Gastrocnemius medialis (tissue), 4 donors: ENCODE measurements at places on chromosomes 3 and 15. TPM values are rescaled to one million over a fixed set of nuclear protein-coding genes. Genes with fewer than 3 reads are reported as not detected.

Gene GRAMD1C
- total RNA-seq: 0.95 TPM

DNA sequence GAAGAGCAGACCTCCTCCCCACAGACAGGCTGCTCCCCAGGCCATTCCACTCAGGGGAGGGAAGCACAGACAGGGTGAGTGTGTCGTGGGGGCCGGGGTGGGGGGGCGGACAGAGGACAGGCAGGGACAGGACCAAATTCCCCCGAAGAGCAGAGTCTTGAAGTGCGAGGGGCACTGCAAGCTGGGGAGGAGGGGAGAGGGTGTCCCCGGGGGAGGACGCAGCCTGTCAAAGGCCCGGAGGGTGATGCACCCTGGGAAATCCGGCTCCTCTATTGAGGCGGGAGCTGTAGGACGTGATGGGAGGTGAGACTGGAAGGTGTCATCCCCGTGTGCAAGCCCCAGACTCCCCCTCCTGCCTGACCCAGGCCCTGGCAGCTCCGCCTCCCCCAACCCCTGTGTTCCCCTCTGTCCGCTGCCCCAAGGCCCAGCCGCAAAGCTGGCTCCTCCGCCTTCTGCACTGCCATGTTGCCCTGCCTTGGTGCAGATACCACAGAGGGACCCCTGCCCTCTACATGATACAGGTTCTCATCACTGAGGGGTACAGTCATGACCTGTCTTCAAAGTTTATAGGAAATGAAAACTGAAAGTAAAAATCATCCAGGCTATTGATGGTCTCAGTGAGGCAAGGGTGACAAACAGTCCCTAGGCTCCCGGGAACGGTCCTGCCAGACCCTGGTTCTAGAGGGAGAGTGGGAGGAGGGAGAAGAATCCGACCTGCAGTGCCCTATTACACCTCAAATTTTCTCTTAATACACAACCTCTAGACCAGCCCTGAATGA is 76.3 kb upstream of the IQSEC1 start:
- no peak for DNase-seq
- no peak overlapping the region for H3K4me3 ChIP-seq

GRCh38 chr3:73950865-73951558 is 326.3 kb upstream of the PDZRN3 start:
- no peak for DNase-seq
- no peaks in the 10 kb centered on the region for H3K4me1 ChIP-seq
- no peaks in the 10 kb centered on the region for H3K27me3 ChIP-seq
- H3K36me3 ChIP-seq: no peaks in the 10 kb centered on the region
- H3K27ac ChIP-seq: no peak overlapping the region

- H3K27ac ChIP-seq: no peak overlapping the region
- no peaks in the 10 kb centered on the region for H3K27me3 ChIP-seq
- no peak for DNase-seq
- H3K36me3 ChIP-seq: no peaks in the 10 kb centered on the region
These were observed 10.8 kb downstream of the CDAN1 start for GRCh38 chr15:42726114-42726513.

Gene RBP2
- total RNA-seq: not detected

DNA sequence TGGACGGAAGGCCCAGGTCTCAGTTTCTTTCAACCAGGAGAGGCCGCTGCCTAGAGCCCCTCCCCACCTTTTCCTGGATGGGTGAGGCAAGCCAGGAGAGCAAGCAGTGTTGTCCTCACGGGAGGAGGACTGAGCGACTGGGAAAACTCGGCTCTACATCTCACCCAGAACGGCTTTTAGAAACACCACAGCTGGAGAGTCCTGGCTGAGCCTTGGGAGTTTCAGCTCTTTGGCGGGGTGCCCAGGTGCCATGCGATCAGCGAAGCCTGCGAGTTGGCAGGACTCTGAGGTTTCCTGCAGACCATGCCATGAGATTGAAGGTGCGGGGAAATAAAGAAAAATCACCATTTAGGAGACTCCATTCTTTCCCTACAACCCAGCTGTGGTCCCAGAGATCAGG is 26.0 kb downstream of the PPCDC start:
- no peak overlapping the region for H3K4me3 ChIP-seq
- peaks cover 52% of the 10 kb centered on the region for H3K4me1 ChIP-seq
- peak overlapping the region; percentile 79 for H3K27ac ChIP-seq
- no peaks in the 10 kb centered on the region for H3K36me3 ChIP-seq
- no peaks in the 10 kb centered on the region for H3K27me3 ChIP-seq

DNA sequence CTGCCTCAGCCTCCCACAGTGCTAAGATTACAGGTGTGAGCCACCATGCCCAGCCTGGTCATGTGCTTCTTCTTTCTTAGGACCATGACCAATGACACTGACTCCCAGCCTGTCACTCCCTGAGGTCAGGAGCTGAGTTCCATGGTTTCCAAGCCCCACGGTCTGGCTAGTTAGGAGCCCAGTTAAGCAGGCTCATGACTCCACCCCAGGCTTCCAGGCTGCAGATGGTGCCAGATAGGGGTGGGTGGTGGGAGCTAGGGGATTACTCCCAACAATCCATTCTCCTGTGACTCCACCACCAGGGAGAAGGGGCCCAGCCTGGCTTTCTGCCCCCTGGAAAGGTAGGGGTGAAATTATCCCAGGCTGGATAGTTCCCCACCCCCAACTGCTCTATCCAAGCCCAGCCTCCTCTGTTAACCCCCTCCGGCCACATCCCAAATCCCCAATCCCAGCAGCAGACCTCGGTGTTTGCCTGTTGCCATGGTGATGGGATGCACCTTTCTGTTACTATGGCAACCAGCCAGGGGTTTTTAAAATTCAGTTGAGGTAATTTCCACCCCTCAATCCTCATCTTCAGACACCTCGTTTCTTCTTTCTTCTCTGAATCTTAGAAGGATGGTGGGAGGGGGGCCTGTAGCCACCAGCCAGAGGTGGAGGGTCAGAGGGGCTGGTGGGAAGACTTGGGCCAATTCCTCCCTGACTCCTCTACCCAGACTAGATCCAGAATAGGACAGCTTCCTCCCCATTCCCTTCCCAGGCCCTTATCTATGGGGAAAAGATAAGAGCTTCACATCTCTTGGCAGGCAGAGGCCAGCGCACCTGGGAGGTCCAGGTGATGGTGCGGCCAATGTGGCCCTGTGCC is 22.5 kb upstream of the SEMA3F start:
- no peaks in the 10 kb centered on the region for H3K36me3 ChIP-seq
- no peak overlapping the region for H3K27ac ChIP-seq
- H3K4me1 ChIP-seq: peaks cover 7% of the 10 kb centered on the region
- no peak for DNase-seq

DNA sequence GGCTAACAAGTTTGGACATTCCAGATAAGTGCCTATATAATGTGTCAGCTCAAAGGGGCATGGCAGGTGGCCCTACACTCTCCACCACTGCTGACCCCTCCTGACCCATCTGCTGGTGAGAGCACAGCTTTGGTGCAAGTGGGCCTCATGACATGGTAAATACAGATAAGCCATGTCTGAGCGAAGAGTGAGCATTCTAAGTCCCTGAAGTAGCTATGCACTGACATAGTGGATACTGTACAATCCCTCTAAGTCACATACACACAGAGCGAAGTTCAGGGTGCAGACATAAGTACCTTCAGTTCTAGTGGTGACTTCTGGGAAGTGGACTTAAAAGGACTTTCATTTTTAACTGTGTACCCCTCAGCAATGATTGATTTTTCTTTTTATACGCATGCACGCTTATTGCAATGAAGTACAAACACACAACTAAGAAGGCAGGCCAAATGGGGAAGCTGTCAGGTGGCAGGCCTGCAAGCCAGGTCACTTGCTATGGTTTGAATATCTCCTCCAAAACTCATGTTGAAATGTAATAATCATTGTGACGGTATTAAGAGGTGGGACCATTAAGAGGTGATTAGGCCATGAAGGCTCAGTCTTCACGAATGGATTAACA is 41.5 kb downstream of the TBC1D2B start:
- no peaks in the 10 kb centered on the region for H3K27me3 ChIP-seq
- peaks cover 33% of the 10 kb centered on the region for H3K4me1 ChIP-seq
- H3K36me3 ChIP-seq: no peaks in the 10 kb centered on the region
- DNase-seq: no peak
- H3K27ac ChIP-seq: no peak overlapping the region
